ENCODE measurements at places on chromosomes 2 and 18. TPM values are rescaled to one million over a fixed set of nuclear protein-coding genes. Genes with fewer than 3 reads are reported as not detected.

GRCh38 chr2:26772064-26773001, 8.2 kb downstream of the SLC35F6 start:
- H3K27ac ChIP-seq = peak overlapping the region; percentile 28
- no peaks in the 10 kb centered on the region for H3K27me3 ChIP-seq
- peaks cover 40% of the 10 kb centered on the region for H3K4me1 ChIP-seq
- H3K36me3 ChIP-seq = peaks cover 36% of the 10 kb centered on the region
- DNase-seq = peak; percentile 96

Gene HS1BP3
- 105 TPM for total RNA-seq

DNA sequence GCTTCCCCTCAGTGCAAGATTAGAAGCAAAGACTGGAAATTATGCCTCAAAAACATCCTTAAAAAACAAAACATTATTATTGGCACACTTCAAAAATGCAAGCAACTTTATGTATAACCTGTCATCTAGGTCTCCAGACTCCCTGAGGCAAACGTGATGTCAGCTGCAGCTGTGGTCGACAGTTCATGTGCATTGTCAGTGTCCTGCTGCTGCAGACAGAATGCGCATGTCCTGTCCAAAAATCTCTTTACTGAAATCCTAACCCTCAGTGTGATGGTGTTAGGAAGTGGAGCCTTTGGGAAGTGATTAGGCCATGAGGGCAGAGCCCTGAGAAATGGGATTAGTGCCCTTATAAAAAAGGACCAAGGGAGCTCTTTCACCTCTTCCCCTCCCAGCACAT, 126.9 kb downstream of the CYRIA start:
- no peak overlapping the region for H3K27ac ChIP-seq
- H3K27me3 ChIP-seq = peaks cover 4% of the 10 kb centered on the region
- DNase-seq = no peak

DNA sequence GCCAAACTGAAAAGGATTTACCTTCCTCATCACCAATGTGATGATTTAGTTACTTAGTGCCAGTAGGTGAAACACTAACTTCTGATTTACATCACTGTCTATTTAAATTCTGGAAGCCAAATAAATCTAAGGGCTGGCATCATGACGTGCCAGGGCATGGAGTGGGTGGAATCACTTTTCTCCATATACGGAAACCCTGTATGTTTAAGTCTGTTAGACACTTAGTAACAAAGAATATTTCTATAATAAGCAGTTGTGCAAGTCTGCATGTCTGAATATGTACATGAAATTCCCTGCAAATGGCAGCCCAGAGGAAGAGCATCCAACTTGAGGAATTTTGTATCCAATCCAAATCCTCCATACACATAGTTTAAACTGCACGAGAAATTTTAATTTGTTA, 243.1 kb upstream of the SMAD7 start:
- H3K4me3 ChIP-seq = no peak overlapping the region
- no peaks in the 10 kb centered on the region for H3K4me1 ChIP-seq
- H3K27me3 ChIP-seq = no peaks in the 10 kb centered on the region
- DNase-seq = no peak
- no peaks in the 10 kb centered on the region for H3K36me3 ChIP-seq
- H3K27ac ChIP-seq = no peak overlapping the region

DNA sequence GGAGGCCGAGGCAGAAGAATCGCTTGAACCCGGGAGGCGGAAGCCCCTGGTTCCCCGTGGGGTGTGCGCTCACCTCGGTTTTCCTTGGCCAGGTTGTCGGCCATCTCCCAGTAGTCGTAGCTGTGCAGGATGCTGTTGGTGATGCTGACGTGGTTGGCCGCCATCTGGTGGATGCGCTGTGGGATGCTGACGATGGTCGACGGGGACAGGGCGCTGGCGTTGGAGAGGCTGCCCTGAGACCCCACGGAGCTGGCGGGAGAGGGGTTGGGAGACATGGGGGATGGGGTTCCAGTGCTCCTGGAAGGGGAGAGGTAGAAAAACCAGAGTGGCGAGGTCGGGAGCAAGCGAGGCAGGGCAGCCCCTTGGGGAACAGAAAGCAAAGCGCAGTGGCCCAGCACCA, 64.4 kb upstream of the REV1 start:
- no peak overlapping the region for H3K27ac ChIP-seq
- no peaks in the 10 kb centered on the region for H3K4me1 ChIP-seq
- no peaks in the 10 kb centered on the region for H3K27me3 ChIP-seq
- H3K36me3 ChIP-seq = peaks cover 19% of the 10 kb centered on the region

DNA sequence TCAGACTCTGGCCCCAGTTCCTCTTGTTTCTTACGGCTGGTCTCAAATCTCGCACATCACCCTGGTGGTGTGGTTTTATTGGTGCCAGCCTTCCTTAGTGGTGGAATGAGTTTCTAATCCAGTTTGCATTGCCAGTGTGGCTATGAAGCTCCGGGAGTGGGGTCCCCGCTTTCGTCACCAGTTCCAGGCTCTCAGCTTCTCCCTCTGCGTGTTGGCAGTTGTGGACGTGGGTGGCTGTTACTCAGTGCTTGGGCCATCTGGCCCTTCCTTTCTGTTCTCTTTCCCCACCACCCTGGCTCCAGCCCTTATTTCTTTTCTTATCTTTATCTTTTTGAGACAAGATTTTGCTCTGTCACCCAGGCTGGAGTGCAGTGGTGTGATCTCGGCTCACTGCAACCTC, 30.1 kb downstream of the EFR3B start:
- no peaks in the 10 kb centered on the region for H3K27me3 ChIP-seq
- H3K4me3 ChIP-seq = no peak overlapping the region
- no peak overlapping the region for H3K27ac ChIP-seq
- DNase-seq = no peak
- H3K36me3 ChIP-seq = no peaks in the 10 kb centered on the region

Gene FZD7
- 8.0 TPM for total RNA-seq

- no peak overlapping the region for H3K27ac ChIP-seq
- H3K36me3 ChIP-seq = no peaks in the 10 kb centered on the region
- no peak overlapping the region for H3K4me3 ChIP-seq
- peaks cover 10% of the 10 kb centered on the region for H3K4me1 ChIP-seq
These were observed 90.5 kb downstream of the GALNT1 start for GRCh38 chr18:35671966-35672603.

DNA sequence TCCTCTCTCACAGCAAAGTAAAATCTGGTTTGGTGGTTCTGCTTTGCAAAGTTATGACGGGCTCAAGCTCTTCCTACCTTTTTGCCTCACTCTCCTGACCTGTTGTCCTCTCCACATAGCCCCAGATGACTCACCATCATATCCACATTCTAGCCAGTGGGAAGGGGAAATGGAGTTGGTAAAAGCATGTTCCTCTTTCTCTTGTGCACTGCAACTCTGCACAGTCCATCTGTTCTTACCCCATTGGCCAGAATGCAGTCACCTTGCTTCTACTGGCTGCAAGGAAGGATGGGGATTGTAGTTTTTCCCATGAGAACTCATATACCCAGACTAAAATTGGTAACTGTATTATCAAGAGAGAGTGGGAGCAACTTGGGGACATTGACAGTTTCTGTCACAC, 50.4 kb upstream of the SMIM21 start:
- H3K4me3 ChIP-seq = no peak overlapping the region
- H3K27ac ChIP-seq = no peak overlapping the region
- no peak for DNase-seq
- no peaks in the 10 kb centered on the region for H3K27me3 ChIP-seq

DNA sequence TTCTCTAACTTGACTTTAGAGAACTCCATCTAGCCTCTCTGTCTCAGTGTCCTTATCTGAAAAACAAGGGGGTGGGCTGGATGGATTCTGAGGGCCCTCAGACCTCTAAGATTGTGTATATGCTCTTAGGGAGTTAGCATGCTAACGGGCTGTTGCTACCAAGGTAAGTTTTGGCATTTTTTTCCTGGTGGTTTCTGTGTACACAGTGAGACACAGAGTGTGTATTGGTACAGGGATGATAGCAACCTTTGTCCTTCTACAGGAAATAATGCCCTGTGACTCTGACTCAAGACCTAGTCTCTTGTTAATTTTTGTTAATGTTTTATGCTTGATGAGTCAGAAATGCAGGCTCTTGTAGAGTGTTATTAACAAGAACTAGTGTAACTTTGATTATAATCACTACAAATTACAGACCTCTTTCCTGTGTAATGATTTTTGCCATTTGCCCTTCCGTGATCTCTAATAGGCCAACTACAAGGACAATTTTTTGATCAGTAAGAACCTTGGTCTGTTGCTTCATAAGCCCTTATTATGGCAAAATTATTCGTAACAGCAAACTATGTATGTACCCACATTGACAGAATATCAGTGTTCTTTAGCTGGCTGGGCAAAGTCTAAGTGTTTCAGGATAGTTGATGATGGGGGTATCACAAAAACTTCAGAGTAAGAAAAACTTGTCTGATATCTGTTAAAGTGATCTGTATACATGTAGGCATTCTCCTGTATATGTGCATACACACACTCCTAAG, 89.7 kb downstream of the SPTBN1 start:
- no peak overlapping the region for H3K4me3 ChIP-seq
- peak overlapping the region; percentile 11 for H3K27ac ChIP-seq
- DNase-seq = peak; percentile 78
- no peaks in the 10 kb centered on the region for H3K27me3 ChIP-seq
- H3K36me3 ChIP-seq = no peaks in the 10 kb centered on the region

Gene PIEZO2
- total RNA-seq = 45.3 TPM

Gene DGKD
- total RNA-seq = 212 TPM

Gene DLGAP1
- total RNA-seq = 3.6 TPM

DNA sequence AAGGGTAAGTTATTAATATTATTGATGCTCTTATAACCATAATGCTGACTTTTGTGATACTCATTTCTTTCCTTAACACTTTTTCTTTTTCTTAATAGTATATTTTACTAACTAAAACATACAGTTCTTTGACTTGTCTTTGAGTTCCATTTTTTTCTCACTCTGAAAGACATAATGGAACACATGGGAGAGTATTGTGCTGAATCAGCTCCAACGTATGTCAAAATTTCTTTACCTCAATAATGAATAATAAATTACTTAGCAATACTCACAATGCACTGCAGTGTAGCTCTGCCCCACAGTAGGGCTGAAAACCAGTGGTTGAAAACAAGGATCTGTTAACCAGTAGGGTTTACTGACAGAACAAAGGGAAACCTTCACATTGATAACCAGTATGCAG, 40.7 kb downstream of the ACVR1 start:
- H3K27me3 ChIP-seq = no peaks in the 10 kb centered on the region
- H3K4me1 ChIP-seq = peaks cover 40% of the 10 kb centered on the region
- no peak overlapping the region for H3K4me3 ChIP-seq
- H3K36me3 ChIP-seq = no peaks in the 10 kb centered on the region
- no peak for DNase-seq
- no peak overlapping the region for H3K27ac ChIP-seq

DNA sequence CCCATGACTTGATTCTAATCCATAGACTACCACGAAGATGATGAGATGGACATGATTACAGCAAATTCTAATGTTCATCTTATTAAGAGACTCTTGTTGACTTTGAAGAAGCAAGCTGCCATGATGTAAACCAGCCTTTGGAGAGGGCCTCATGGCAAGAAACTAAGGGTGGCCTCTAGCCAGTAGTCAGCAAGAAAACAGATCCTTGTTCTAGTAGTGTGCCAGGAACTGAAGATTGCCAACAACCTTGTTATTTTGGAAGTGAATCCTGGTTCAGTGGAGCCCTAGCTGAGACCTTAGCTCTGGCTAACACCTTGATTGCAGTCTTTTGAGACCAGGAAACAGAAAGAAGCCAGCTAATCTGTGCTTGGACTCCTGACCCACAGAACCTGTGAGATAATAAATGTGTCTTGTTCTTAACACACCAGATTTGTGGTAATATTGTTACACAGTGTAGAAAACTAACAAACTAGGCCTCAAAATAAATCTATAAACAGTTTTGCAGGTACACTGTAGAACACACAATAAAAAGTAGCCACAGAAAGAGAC, 10.0 kb downstream of the PHOSPHO2 start:
- no peak overlapping the region for H3K4me3 ChIP-seq
- DNase-seq = no peak
- peaks cover 17% of the 10 kb centered on the region for H3K36me3 ChIP-seq
- H3K27me3 ChIP-seq = no peaks in the 10 kb centered on the region
- H3K4me1 ChIP-seq = no peaks in the 10 kb centered on the region

- H3K27ac ChIP-seq = no peak overlapping the region
- no peaks in the 10 kb centered on the region for H3K36me3 ChIP-seq
- DNase-seq = no peak
- no peak overlapping the region for H3K4me3 ChIP-seq
- H3K4me1 ChIP-seq = no peaks in the 10 kb centered on the region
These were observed 22.8 kb downstream of the GULP1 start for GRCh38 chr2:188314314-188315054.

DNA sequence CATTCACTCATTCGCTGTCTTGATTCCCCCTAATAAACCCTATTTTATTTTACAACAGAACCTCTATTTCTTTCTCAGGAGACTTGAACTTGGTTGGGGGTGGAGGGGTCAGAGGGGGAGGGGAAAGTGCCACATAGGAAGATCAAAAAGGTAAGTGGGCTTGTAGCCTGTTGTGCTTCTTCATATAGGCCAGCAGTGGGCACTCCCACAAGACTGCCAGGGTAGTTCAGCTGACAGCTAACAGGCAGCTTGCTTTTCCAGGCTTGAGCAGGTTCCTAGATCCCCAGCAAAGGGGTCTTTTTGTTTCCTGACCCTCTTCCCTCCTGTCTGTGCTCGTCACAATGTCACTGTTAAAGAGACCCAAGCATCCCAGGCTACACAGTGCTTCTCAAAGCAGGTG, 829 bp upstream of the KIAA2012 start:
- no peak for DNase-seq
- H3K27ac ChIP-seq = no peak overlapping the region
- H3K27me3 ChIP-seq = no peaks in the 10 kb centered on the region
- H3K36me3 ChIP-seq = no peaks in the 10 kb centered on the region
- no peak overlapping the region for H3K4me3 ChIP-seq

GRCh38 chr2:85254540-85255300, 73.1 kb downstream of the TGOLN2 start:
- peaks cover 57% of the 10 kb centered on the region for H3K4me1 ChIP-seq
- H3K36me3 ChIP-seq = no peaks in the 10 kb centered on the region
- DNase-seq = no peak
- no peak overlapping the region for H3K4me3 ChIP-seq
- no peak overlapping the region for H3K27ac ChIP-seq

Gene DAW1
- total RNA-seq = not detected

- no peaks in the 10 kb centered on the region for H3K27me3 ChIP-seq
- peaks cover 14% of the 10 kb centered on the region for H3K4me1 ChIP-seq
- H3K27ac ChIP-seq = no peak overlapping the region
These were observed 80.7 kb downstream of the ACSL3 start for GRCh38 chr2:222941510-222942032.

Gene MAL
- 3.2 TPM for total RNA-seq

Gene UGT1A3
- 9.0 TPM for total RNA-seq

- H3K27me3 ChIP-seq = no peaks in the 10 kb centered on the region
- peak; percentile 99 for DNase-seq
- peak within 1 kb of the TSS; percentile 99 for H3K27ac ChIP-seq
- peak within 1 kb of the TSS; percentile 99 for H3K4me3 ChIP-seq
- peaks cover 7% of the 10 kb centered on the region for H3K36me3 ChIP-seq
These were observed at the start of the genes CENPO and PTRHD1 for GRCh38 chr2:24792874-24793760. Gene CENPO, plus strand, starts transcription at chr2:24793425. Its CDS starts 495 bp downstream, at chr2:24793920. Gene PTRHD1, minus strand, starts transcription at chr2:24793391. Its CDS starts 14 bp downstream, at chr2:24793377.

DNA sequence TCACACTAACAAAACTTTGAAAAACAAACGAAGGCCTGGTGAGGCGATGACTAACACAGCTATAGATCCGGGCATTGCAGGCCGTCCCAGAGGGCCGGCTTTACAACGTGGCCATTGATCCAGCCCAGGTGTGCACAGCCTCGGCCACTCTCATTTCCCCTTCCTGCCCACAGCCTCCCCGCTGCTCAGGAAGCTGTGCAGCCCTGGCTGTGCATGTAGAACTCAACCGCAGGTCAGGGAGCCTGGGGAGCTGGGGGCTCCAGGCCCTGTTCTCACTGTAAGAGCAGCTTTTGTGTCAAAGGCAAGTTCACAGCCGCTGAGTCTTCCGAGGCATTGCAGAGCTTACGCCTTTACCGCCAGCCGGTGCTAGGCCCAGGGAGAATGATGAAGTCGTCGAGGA, 87.2 kb downstream of the LONRF2 start:
- no peaks in the 10 kb centered on the region for H3K36me3 ChIP-seq
- DNase-seq = peak; percentile 38
- no peak overlapping the region for H3K27ac ChIP-seq
- no peak overlapping the region for H3K4me3 ChIP-seq
- no peaks in the 10 kb centered on the region for H3K27me3 ChIP-seq
- no peaks in the 10 kb centered on the region for H3K4me1 ChIP-seq
